ENCODE measurements at places on chromosomes 12 and 14.

DNA sequence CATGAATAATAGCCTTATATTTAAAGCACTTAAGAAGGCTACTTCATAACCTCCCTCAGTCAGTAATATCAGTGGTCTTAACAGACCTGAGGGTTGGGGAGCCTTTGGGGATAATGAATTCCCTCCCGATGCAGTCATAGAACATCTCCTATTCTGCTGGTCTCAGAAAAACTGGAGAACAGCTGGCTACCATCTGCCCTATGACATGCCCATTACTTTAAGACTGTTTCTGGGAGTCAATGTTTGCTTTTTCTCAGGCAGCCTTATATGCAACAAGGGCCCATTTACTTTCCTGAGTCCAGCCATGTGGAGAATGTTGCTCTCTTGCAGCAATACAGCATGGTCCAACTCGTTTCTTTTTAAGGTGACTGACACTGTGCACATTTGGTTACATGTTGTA lies 161.7 kb upstream of the PARP11 start:
- no peak for DNase-seq

- DNase-seq, result no peak
Observed at GRCh38 chr12:122668268-122668667, 34.9 kb downstream of the HCAR2 start.

DNA sequence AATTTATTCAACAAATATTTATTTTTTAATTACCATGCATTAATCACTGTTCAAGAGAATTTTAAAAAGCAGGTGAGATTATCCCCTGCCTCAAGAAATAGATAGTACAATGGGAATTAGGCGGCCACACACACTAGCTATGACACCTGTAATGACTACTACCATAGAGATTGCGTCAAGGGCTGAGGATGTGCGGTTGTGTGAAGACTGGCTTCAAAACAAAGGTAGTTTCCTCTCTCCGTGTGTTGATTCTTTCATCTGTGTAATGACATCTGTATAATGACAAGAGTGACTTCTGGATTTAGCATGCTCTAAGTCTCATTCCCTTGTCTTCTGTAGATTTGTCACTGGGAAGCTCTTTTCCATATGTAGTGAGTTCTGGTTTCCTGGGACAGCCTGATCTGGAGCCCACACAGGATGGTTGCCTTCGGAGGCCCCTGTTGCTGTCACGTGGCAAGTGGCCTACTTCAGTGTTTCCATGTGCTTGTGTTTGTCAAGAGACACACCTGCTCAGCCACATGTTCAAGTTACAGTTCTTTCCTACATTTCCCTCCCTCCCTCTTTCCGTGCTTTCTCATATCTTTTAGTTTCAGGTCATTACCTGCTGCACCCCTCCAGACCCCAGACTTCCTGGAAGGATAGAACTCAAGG lies 64.3 kb downstream of the GALNT8 start:
- no peak for DNase-seq

GRCh38 chr12:119802472-119802871 lies 74.6 kb downstream of the CIT start:
- no peak for DNase-seq

GRCh38 chr14:56119201-56119981 lies 1.2 kb downstream of the PELI2 start:
- DNase-seq, result no peak

GRCh38 chr12:7583471-7583870 lies 79.9 kb upstream of the CD163 start:
- no peak for DNase-seq

Measured in stimulated activated CD4-positive, alpha-beta T cell treated with anti-CD3 and anti-CD28 coated beads, Interleukin-1b, Interleukin-23, amount 100 ng/mL, for 1 hour (primary cell).